ENCODE measurements at places on chromosomes 11 and 22. TPM values are rescaled to one million over a fixed set of nuclear protein-coding genes. Genes with fewer than 3 reads are reported as not detected.

Gene PPP2R5B
- total RNA-seq = 23.9 TPM

Gene C11orf87
- 0.76 TPM for total RNA-seq

Gene CTTN
- total RNA-seq = 315 TPM

Gene ASRGL1
- total RNA-seq = 0.43 TPM

Gene CASP12
- not detected for total RNA-seq

Gene GRIA4
- total RNA-seq = not detected

Gene SLC22A9
- not detected for total RNA-seq

Gene KRTAP5-1
- total RNA-seq = not detected

Gene KLHL35
- 13.0 TPM for total RNA-seq

Gene CD3E
- total RNA-seq = not detected

Gene STARD10
- total RNA-seq = 14.7 TPM

Gene SLC5A1
- total RNA-seq = not detected

DNA sequence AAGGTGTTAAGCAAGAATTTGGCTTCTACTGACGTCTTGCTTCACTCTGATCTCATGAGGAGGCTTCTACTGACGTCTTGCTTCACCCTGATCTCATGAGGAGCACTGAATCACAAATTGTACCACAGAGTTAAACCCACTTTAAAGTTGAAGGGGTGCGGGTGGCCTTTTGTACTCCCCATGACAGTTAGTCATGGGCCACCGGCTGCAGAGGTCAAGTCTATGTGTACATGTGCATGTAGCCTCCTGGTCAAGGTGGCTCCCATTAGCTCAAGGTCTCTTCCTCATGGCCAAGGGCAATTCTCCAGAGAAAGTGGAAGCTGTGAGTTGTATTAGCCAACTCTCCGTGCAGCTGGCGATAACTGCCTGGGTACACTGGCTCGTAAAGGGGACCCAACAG is 23.1 kb upstream of the FZD4 start:
- H3K4me1 ChIP-seq = no peaks in the 10 kb centered on the region
- no peaks in the 10 kb centered on the region for H3K27me3 ChIP-seq
- no peak overlapping the region for H3K4me3 ChIP-seq
- H3K27ac ChIP-seq = no peak overlapping the region
- DNase-seq = peak; percentile 14
- no peaks in the 10 kb centered on the region for H3K36me3 ChIP-seq

DNA sequence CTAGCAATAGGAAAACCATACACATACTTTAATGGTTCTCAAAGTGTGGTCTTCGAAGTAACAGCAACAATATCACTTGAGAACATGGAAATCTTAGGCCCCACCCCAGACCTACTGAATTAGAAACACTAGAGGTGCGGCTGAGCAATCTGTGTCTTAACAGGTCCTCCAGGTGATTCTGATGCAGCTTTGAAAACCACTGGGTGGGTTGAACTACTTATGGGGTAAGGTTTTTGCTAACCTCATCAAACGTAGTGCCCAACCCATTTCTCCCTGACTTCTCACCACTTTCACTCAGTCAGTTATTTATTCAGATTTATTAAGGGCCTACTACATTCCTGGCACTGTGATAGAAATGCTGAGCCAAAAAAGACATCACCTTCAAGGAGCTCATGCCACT is 3.7 kb downstream of the MPZL2 start:
- DNase-seq = no peak
- H3K27ac ChIP-seq = no peak overlapping the region
- peaks cover 29% of the 10 kb centered on the region for H3K27me3 ChIP-seq
- no peak overlapping the region for H3K4me3 ChIP-seq
- H3K36me3 ChIP-seq = no peaks in the 10 kb centered on the region

DNA sequence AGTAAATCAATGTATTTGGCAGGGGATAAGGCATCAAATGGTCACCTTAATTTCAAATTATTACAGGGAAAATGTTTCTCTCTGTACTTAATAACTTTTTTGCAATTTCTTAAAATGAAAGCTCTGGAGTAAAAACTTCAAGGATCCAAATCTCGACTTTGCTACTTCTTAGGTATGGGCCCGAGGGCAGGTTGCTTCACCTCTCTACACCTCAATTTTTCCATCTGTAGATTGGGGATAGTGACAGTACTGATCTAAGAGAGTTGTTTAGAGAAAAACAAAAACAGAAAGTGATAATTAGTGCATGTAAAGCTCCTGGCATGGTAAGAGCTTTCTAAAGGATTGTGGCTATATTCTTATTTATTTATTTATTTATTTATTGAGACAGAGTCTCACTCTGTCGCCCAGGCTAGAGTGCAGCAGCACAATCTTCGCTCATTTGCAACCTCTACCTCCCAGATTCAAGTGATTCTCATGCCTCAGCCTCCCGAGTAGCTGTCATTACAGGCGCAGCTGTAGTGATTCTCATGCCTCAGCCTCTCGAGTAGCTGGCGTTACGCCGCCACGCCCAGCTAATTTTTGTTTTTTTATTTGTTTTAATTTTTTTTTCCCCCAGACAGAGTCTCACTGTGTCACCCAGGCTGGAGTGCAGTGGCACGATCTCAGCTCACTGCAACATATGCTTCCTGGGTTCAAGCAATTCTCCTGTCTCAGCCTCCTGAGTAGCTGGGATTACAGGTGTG is 2.3 kb upstream of the TFIP11 start:
- peaks cover 16% of the 10 kb centered on the region for H3K4me1 ChIP-seq
- H3K27ac ChIP-seq = no peak overlapping the region
- DNase-seq = no peak
- no peak overlapping the region for H3K4me3 ChIP-seq
- H3K36me3 ChIP-seq = peaks cover 10% of the 10 kb centered on the region

- H3K27me3 ChIP-seq = peaks cover 12% of the 10 kb centered on the region
- no peak overlapping the region for H3K27ac ChIP-seq
- H3K36me3 ChIP-seq = no peaks in the 10 kb centered on the region
These were observed 2.9 kb downstream of the E2F8 start for GRCh38 chr11:19237813-19238212.

GRCh38 chr11:75311858-75312288 is 39.6 kb downstream of the ARRB1 start:
- peak; percentile 68 for DNase-seq
- H3K4me3 ChIP-seq = no peak overlapping the region
- H3K27me3 ChIP-seq = no peaks in the 10 kb centered on the region
- H3K4me1 ChIP-seq = peaks cover 10% of the 10 kb centered on the region
- H3K27ac ChIP-seq = 0 out of 2 replicates have a peak overlapping the region, but pooled peaks have one; percentile 18

DNA sequence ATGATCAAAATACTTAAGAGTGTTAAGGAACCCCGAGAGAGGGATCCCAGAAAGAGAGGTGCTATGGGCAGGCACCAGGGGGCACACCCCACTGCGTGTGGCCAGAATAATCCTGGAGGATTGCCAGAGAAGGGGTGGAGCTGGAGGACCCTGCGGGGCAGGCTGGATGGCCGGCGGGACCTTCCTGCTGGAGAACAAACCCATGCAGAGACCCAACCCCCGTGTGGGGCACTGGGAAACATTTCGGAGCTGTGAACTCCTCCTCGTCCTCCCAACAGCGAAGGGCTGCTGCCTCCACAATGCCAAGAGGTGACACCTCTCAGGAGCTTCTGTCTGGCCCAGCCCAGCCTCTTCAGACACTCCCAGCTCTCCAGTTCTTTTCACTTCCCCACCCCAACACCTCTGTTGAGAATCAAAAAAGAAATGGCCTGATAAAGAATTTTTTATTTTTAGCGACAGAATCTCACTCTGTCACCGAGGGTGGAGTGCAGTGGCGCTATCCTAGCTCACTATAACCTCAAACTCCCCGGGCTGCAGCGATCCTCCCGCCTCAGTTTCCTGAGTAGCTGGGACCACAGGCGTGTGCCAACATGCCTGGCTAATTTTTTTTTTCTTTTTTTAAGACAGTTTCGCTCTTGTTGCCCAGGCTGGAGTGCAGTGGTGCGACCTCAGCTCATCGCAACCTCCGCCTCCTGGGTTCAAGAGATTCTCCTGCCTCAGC is 25.6 kb downstream of the RHOD start:
- no peak overlapping the region for H3K4me3 ChIP-seq
- peaks cover 18% of the 10 kb centered on the region for H3K4me1 ChIP-seq
- H3K36me3 ChIP-seq = no peaks in the 10 kb centered on the region
- no peaks in the 10 kb centered on the region for H3K27me3 ChIP-seq

DNA sequence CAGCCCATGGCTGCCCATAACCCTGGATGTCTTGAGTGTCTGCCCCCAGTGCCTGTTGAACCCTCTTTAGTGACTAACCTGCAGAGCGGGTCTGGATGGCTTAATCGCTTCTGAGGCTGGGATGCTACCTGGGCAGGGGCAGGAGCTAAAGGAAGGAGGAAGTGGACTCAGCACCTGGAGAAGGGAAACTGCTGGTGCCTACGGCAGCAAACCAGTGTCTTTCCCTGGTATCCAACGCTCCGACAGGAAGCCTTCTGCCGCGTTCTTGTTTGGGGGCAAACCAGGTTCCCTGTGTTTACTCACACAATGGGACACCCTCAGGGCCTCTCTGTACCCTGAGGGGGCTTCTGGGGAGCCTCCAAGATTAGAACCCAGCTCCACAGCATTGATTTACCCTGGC is 38.1 kb upstream of the B3GAT1 start:
- no peak overlapping the region for H3K4me3 ChIP-seq
- H3K27me3 ChIP-seq = no peaks in the 10 kb centered on the region
- H3K27ac ChIP-seq = no peak overlapping the region
- no peak for DNase-seq

GRCh38 chr22:50537765-50538164 is 7.9 kb upstream of the KLHDC7B start:
- no peaks in the 10 kb centered on the region for H3K36me3 ChIP-seq
- H3K4me3 ChIP-seq = no peak overlapping the region
- no peak for DNase-seq
- H3K27me3 ChIP-seq = no peaks in the 10 kb centered on the region
- peaks cover 42% of the 10 kb centered on the region for H3K4me1 ChIP-seq

- no peaks in the 10 kb centered on the region for H3K36me3 ChIP-seq
- H3K4me1 ChIP-seq = no peaks in the 10 kb centered on the region
- H3K27ac ChIP-seq = no peak overlapping the region
- no peaks in the 10 kb centered on the region for H3K27me3 ChIP-seq
- DNase-seq = no peak
These were observed 59.1 kb upstream of the ANO5 start for GRCh38 chr11:22133776-22134175.

GRCh38 chr11:133990501-133990900 is 33.7 kb upstream of the IGSF9B start:
- no peak for DNase-seq
- H3K36me3 ChIP-seq = no peaks in the 10 kb centered on the region
- H3K27ac ChIP-seq = no peak overlapping the region
- peaks cover 3% of the 10 kb centered on the region for H3K27me3 ChIP-seq
- H3K4me1 ChIP-seq = no peaks in the 10 kb centered on the region

DNA sequence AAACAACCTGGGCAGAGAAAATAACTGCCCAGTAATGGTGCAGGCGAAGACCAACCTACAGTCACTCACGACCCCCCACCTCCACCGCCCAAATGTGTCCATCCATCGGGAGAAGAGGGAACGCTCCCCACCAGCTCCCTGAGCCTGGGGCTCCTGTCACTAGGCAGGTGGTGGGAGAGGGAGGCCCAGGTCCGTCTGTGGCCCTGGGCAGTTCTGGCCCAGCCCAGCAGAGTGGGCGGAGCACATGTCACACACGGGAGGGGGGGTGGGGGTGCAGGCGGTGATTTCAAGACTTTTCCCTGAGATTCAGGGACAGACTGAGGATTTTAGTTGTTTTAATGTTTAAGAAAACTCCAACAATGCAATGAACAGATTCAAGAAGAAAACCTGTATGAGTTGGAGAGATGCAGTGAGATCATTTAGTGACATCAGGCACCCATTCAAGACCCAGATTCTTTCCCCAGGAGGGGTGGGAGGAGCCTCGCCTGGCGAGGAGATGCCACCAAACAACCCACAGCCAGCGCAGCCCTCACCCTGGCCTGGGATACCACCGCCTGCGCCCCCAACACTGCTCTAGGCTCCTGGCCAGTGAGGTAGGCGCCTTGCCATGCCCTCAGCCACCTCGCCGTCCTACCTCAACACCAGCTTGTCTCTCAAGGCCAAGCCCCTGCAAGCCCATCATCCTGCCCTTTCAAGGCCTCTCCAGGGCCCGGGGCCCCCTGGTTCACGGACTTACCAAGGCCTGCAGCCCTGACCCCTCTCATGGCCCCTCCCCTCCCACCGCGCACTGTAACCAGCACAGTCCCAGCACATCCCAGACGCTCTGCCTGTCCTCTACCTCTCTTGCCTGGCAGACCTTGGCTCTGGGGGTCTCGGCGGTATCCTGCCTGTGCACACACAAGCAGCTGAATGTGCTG is 36.8 kb downstream of the TBX1 start:
- no peak for DNase-seq
- no peak overlapping the region for H3K4me3 ChIP-seq
- peaks cover 24% of the 10 kb centered on the region for H3K4me1 ChIP-seq
- H3K36me3 ChIP-seq = no peaks in the 10 kb centered on the region
- no peaks in the 10 kb centered on the region for H3K27me3 ChIP-seq
- H3K27ac ChIP-seq = no peak overlapping the region

- H3K4me3 ChIP-seq = no peak overlapping the region
- H3K27ac ChIP-seq = no peak overlapping the region
- H3K4me1 ChIP-seq = no peaks in the 10 kb centered on the region
- DNase-seq = no peak
- H3K27me3 ChIP-seq = peaks cover 12% of the 10 kb centered on the region
- H3K36me3 ChIP-seq = no peaks in the 10 kb centered on the region
These were observed 18.2 kb upstream of the GRK3 start for GRCh38 chr22:25546242-25546641.

DNA sequence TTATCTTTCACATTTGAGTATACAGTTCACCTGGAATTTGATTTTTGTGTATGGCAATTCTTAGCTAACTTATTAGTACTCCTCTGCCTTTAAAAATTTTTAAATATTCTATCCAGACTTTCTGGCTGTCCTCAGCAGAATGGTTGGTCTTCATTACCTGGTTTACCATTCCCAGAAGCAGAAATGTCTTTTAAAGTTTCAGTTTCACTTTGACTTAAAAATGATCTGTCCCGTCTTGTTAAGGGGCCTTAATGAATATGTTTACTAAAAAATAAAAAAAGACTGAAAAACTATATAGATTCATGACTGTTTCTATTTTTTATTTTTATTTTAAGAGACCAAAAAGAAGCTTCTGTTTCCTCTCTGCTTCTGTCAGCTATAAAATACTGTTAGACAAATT is 70.5 kb upstream of the TNRC6B start:
- H3K4me3 ChIP-seq = peak overlapping the region; percentile 72
- H3K36me3 ChIP-seq = no peaks in the 10 kb centered on the region
- peaks cover 17% of the 10 kb centered on the region for H3K4me1 ChIP-seq
- no peaks in the 10 kb centered on the region for H3K27me3 ChIP-seq

GRCh38 chr11:128735935-128736605 is 42.2 kb downstream of the FLI1 start:
- no peaks in the 10 kb centered on the region for H3K27me3 ChIP-seq
- no peak overlapping the region for H3K4me3 ChIP-seq
- H3K36me3 ChIP-seq = no peaks in the 10 kb centered on the region
- no peak for DNase-seq
- no peak overlapping the region for H3K27ac ChIP-seq

- no peak overlapping the region for H3K27ac ChIP-seq
- H3K4me1 ChIP-seq = no peaks in the 10 kb centered on the region
- no peaks in the 10 kb centered on the region for H3K27me3 ChIP-seq
- H3K4me3 ChIP-seq = no peak overlapping the region
- no peaks in the 10 kb centered on the region for H3K36me3 ChIP-seq
These were observed 11.5 kb downstream of the PMM1 start for GRCh38 chr22:41578114-41578513.

- no peak overlapping the region for H3K27ac ChIP-seq
- no peak for DNase-seq
- H3K27me3 ChIP-seq = no peaks in the 10 kb centered on the region
- H3K4me3 ChIP-seq = no peak overlapping the region
- H3K36me3 ChIP-seq = no peaks in the 10 kb centered on the region
These were observed 2082.7 kb upstream of the RAG2 start for GRCh38 chr11:38680746-38681145.

Measured in GM23248 (cell line).